ENCODE measurements at places on chromosomes 13 and 19.

- no peak for DNase-seq
Measured at GRCh38 chr13:20340759-20341171, 108.6 kb upstream of the GJB6 start.

DNA sequence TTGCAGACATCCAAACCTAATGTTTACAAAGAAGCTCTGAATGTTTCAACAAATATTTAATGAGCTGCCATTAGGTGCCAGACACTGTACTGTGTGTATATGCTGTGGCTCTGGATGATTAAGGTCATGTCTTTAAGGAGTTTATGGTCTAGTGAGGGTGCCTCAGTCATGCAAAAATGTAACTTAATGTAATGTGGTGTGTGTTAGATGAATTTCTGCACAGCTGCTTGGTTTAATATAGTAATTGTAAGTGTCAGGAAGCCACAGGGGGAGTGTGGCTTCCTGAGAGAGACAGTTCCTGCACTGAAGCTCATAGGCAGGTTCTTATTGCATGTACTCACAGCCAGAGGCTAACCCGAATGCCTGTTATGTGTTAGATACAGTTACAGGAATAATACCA lies 43.3 kb downstream of the SPATA13 start:
- no peak for DNase-seq

- no peak for DNase-seq
Measured at GRCh38 chr19:58394821-58395219, 636 bp upstream of the RNF225 start.

DNA sequence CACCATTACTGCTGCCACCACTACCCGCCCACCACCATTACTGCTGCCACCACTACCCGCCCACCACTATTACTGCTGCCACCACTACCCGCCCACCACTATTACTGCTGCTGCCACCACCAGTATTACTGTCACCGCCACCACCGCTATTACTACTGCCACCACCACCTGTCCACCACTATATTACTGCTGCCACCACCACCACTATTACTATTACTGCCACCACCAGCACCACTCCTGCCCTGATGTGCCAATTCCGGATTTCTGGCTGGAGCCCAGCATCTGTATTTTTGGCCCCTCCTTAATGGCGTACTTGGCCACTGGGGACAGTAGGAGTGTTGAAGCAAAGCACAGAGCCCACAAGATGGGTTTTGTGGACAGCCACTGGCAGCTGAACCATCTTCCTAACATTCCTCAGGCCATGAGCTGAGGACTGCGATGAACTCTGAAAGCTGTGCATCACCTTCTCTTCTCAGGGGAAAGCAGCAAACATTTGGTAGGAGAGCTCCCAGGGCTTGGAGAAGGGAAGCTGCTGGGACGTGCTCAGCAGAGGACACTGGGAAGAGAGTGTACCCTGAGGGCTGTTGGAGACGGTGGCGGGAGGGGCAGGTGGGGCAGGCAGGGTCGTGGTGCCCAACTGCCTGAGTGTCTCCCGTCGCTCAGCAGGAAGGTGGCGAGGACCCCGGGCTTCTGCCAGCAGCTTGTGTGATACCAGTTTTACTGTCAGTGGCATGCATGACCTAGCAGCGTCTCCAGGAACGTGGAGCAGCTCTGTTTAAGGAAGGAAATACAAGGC lies 23.0 kb downstream of the CUL4A start:
- DNase-seq, result no peak

DNA sequence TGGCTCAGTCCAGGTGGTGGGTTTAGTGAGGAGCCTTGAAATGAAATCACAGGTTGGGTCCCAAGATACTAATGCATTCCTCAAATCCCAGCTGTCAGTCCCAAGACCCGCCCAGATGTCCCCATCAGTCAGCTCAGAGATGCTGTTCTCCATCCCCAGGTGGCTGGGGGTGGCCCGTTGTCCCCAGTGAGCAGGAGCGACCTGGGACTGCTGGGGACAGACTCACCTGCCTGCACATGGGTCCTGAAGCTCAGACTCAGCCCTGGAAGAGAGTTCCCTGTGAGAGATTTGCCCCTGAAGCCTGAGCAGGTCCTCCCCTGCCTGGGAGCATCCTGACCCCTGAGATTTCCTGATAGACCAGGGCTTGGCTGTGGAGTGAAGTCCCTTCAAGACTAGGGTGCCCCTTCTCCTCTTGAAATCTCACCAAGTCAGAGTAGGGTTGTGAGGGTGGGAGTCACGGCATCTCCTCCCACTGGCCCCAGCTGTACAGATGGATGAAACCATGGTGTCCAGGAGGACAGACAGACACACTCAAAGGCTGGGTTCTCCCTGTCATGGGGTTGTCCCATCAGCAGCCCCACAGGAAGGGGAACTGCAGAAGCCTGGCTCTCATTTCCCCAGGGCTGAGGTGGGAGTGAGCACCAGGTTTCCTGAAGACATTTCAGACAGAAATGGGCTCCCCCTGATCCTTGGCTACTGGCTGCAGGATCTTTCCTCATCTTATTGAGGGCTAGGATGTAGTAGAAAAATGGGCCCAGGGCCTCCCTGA lies 14.4 kb downstream of the LILRA5 start:
- DNase-seq, result no peak

Data from NCI-H748 treated with DMSO at 0.1 percent for 48 hours (cell line).